ENCODE measurements at places on chromosomes 3 and 15. TPM values are rescaled to one million over a fixed set of nuclear protein-coding genes. Genes with fewer than 3 reads are reported as not detected.

DNA sequence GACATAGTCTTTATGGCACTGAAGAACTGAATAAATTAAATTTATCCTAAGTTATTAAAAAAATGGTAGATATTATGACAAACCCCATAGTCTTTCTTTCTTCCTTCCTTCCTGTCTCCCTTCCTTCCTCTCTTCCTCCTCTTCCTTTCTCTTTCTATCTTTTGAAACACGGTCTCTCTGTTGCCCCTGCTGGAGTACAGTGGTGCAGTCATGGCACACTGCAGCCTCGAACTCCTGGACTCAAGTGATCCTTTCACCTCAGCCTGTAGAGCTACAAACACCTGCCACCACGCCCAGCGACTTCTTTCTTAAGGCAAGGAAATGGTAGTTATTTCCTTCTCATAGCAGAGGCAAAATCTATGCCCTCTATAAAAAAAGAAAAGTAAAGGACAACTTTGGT is 354.6 kb downstream of the GAP43 start:
- H3K36me3 ChIP-seq, result no peaks in the 10 kb centered on the region
- no peaks in the 10 kb centered on the region for H3K4me1 ChIP-seq
- DNase-seq, result no peak
- H3K4me3 ChIP-seq, result no peak overlapping the region

- H3K4me3 ChIP-seq, result no peak overlapping the region
- no peak overlapping the region for H3K27ac ChIP-seq
- H3K4me1 ChIP-seq, result no peaks in the 10 kb centered on the region
- no peak for DNase-seq
Observed at GRCh38 chr3:32655167-32655566, 29.8 kb upstream of the CNOT10 start.

Gene SLC2A2
- not detected for total RNA-seq

Gene COL6A6
- 2.6 TPM for total RNA-seq
